Heart left ventricle (tissue), 16 donors: ENCODE measurements at places on chromosomes 13 and 19. TPM values are rescaled to one million over a fixed set of nuclear protein-coding genes. Genes with fewer than 3 reads are reported as not detected.

Gene TNFSF9
- total RNA-seq: not detected

Gene MADCAM1
- total RNA-seq: 0.52 TPM

Gene ACER1
- total RNA-seq: not detected

Gene IER2
- 20.8 TPM for total RNA-seq

Gene ELSPBP1
- not detected for total RNA-seq

Gene TLE6
- total RNA-seq: 0.60 TPM

Gene CLEC17A
- not detected for total RNA-seq

Gene GPR12
- not detected for total RNA-seq

Gene CEACAM7
- not detected for total RNA-seq

Gene FSD1
- total RNA-seq: 1.2 TPM

DNA sequence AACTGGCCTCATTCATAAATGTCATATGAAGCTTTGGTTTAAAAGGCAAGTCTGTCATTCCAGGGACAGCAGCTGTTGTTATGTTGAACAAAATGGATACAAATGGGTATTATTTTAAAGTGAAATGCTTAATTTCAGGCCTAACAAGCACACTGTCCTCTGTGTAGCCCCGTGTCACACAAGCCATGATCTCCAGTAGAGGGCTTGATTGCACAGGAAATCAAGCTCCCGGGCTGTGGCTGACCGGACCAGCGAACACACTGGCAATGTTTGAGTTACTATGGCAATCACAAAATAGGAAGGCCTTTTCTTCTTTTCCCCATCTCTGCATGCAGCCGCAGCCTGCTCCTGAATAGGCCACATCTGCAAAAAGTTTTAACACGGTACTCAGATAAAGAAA is 64.0 kb upstream of the GSX1 start:
- no peak for DNase-seq

DNA sequence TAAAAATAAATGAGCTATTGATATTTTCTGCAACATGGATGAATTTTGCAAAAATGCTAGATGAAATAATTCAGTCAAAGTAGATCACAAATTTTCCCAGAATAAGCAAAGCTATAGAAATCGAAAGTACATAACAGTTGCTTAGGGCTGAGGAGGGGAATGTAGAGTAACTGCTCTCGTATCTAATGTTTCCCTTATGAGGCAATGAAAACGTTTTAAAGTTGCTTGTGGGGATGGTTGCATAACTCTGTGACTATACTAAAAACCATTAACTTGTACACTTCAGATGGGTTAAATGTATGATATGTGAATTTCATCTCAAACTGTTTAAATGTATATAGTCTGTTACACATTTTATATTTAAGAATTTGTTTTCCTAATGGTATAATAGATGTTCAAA is 231.7 kb downstream of the GGACT start:
- no peak for DNase-seq

- DNase-seq: no peak
Observed at GRCh38 chr19:53131085-53131590, 1.6 kb downstream of the ZNF415 start.

DNA sequence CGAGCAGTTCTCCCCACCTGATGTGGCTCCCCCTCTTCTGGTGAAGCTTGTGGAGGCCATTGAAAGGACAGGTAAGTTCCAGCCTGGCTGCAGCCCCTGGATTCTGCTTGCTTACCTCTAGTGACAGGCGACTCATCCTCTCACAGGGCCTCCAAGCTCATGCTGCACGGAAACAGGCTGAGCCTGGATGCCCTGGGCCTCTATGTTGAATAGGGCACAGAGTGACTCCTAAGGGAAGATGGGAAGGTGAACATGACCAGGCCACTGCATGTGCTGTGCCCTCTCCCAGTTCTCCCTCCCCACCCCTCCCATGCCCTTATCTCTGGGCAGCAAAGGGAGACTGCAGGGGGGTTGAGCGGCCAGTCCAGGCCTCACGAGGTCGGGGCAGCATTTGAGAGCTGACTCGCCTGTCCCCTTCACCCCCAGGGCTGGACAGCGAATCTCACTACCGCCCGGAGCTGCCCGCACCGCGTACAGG is 7.6 kb downstream of the PIK3R2 start:
- DNase-seq: no peak

DNA sequence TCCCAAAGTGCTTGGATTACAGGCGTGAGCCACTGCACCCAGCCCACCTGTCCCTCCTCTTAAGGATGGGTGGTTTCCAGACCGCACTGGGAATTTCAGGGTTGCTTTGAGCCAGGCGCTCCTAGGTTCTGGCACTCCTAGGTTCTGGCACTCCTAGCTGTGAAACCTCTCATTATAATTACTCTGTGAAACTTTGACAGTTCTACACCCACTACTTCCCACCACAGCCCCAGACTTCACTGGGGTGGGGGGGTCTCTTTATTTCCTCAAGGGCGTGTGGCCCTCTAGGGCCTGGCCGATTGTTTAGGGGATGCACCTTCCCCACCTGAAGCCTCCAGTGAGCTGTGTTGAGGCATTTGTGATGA is 2.3 kb upstream of the ADAMTS10 start:
- DNase-seq: no peak

- DNase-seq: no peak
Observed at GRCh38 chr13:90763476-90764150, 583.9 kb upstream of the MIR17HG start.

- no peak for DNase-seq
Observed at GRCh38 chr13:72782717-72783116, 784 bp downstream of the PIBF1 start.

- DNase-seq: no peak
Observed at GRCh38 chr13:97986835-97987234, 33.4 kb downstream of the IPO5 start.

GRCh38 chr19:19540715-19541515 is 2.9 kb downstream of the CILP2 start:
- no peak for DNase-seq

DNA sequence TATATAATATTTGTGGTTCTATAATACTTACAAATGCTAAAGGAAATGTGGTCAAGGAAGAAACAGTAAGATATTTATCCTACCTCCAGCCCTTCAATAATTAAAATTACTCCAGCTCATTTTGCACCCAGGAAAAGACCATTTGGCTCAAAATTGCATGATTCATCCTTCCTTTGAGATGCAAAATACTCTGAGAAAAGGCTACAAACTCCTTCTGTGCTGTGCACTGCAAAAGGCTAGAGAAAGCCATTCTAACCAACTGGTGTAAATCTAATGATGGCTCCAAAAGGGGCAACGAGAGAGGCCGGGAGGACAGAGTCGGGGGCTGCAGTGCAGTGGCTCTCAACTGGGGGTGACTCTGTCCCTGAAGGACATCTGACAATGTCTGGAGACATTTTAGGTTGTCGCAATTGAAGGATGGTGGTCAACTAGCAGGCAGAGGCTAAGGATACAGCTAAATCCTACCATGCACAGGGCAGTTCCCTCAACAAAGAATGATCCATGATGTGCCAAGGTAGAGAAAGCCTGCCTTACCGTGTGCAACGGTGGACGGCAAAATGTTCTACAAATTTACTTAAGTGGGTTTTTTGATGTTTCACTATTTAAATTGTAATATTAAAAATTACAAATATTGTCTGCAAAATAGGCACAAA is 32.6 kb downstream of the SLC7A1 start:
- DNase-seq: no peak

GRCh38 chr13:47957073-47957472 is 44.0 kb downstream of the SUCLA2 start:
- no peak for DNase-seq

DNA sequence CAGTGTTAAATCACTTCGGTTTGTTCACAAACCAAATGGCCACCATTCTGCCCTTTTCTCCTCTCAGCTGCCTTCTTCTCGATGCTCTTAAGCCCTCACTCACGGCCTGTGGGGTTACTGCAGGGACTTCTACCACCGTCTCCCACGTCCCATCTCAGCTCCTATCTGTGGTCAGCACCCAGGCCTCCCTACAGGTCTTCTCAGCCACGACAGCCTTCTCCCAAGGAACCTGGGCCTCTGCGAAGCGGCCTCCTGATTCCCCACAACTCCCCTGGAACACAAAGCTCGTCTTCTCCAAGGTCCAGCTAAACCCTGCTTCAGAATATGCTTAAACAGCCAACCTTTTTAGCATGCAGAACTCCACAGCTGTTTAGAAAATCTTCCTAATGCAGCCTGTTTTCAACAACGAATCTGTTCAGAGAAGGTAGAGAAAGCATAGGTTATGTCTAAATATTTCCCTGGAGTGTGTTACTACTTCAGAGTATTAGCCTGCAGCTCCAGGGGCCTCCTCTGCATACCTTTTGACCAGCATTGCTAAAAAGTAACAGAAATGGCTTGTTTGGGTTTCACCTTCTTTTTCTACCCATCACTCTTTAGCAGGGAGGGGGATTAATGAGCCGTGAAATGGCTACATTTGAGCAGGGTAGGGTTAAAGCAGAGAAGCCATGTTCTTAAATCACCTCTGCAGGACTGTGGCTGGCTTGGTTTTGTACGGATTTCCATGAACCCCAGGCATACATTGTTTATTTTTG is 104.0 kb downstream of the COL4A2 start:
- no peak for DNase-seq

DNA sequence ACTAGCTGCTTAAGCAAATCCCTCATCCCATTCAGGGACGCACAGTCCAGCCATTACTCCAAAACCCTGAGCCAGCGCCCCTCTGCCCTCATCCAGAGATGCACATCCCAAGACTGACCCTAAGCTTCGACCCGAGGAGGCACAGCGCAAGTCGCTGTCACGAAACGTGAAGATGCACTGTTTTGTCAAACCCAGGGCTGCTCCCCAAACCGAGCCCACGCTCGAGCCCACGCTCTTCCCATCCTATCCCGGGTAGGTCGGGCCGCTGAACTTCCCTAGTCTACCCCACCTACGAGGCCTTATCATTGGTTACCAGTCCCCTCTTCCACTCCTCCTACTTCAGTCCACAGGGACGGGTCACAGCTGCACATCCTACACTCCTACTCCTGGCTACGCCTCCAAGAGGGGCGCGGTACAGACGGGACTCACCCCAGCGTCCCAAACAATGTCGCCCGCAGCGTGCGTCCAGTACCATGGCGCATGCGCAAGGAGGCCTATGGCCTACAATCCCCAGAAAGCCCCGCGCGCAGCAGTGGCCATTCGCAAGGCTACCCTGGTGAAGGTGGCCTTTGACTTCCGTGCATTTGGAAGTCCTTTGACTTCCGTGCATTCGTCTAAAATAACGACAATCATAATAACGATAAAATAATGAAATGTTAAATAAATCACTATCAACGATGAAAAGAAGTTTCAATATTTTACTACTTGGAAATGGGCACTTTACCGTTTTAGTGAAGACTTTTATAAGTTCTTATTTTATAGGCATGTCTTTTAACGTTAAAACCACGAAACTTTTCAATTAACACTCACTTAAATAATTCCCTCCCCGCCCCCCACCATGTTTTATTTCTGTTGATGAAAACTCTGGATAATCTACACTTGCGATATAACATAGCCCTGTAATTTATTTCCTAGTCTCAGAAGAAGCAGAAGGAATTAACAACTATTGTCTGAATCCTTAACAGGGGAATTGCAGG is at the start of gene ZNF285:
Gene ZNF285 (minus strand): TSS at position 470 of the 977 bp plus-strand sequence. CDS start 4,395 bp downstream, outside the sequence.
- peak; percentile 95 for DNase-seq

- no peak for DNase-seq
Observed at GRCh38 chr19:5200844-5201243, 139.8 kb downstream of the PTPRS start.

GRCh38 chr13:27406178-27406939 is 18.1 kb upstream of the GTF3A start:
- DNase-seq: no peak

- DNase-seq: no peak
Observed at GRCh38 chr19:10523135-10523636, 5.9 kb upstream of the S1PR5 start.

- peak; percentile 99 for DNase-seq
Observed at GRCh38 chr19:18281082-18282020, at the start of gene JUND. Gene JUND (minus strand): TSS chr19:18281622. CDS start chr19:18281484, 138 bp downstream.

GRCh38 chr19:14048443-14049153 is 13.3 kb downstream of the PALM3 start:
- DNase-seq: peak; percentile 76

- no peak for DNase-seq
Observed at GRCh38 chr13:52669677-52670076, 17.0 kb downstream of the SUGT1 start.

DNA sequence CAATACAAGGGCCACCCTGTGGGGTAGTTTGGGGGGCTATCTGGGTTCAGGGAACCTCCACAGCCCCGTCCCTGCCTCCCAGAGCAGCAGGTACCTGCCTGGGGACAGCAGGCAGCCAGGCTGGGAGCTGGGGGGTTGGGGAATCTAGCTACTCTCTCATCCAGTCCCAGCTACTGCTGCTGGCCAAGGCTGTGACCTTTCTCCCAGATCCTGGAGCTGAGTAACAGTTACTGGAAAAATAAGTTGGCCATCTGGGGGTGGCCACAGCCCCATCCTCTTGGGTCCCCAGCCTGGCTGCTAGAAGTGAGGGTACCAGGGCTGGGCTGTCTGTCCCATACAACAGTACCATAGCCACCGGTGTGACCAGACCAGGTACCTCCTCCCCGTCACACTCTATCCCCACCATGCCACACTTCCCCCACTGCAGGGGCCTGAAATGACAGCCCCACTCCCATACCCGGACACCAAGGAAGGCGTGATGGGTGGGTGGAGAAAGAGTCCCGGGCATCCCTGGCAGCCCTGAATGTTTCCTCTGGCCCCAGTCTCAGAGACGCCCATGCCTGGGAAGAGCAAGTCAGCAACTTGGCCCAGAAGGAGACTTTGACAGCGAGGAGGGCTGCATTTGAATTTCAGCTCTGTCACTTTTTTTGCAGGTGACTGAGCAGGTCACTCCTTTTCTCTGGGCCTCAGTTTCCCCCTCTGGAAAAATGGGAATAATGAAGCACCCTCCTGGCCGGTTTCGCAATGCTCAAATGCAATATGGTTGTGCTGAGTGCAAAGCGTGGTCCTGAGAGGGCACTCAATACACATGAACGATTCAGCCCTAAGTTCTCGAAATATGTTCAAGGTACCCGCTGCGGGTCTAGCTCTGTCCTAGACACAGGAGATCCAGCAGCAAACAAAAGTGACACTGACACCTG is 30.7 kb upstream of the NFIC start:
- DNase-seq: peak; percentile 82

GRCh38 chr13:91946498-91947070 is 548.2 kb downstream of the GPC5 start:
- DNase-seq: no peak

GRCh38 chr19:50478901-50479715 is 2.5 kb upstream of the GARIN5A start:
- DNase-seq: no peak

GRCh38 chr19:18262917-18263316 is 11.3 kb downstream of the IQCN start:
- DNase-seq: no peak

- no peak for DNase-seq
Observed at GRCh38 chr13:52454459-52454819, 839 bp upstream of the CKAP2 start.
